ENCODE measurements at places on chromosomes 4 and X. TPM values are rescaled to one million over a fixed set of nuclear protein-coding genes. Genes with fewer than 3 reads are reported as not detected.

GRCh38 chrX:115423086-115423485, 133.6 kb downstream of the LUZP4 start:
- H3K4me3 ChIP-seq, result no peak overlapping the region
- DNase-seq, result no peak
- no peak overlapping the region for H3K27ac ChIP-seq
- no peaks in the 10 kb centered on the region for H3K27me3 ChIP-seq

TENM3 gene
- 42.7 TPM for total RNA-seq

DNA sequence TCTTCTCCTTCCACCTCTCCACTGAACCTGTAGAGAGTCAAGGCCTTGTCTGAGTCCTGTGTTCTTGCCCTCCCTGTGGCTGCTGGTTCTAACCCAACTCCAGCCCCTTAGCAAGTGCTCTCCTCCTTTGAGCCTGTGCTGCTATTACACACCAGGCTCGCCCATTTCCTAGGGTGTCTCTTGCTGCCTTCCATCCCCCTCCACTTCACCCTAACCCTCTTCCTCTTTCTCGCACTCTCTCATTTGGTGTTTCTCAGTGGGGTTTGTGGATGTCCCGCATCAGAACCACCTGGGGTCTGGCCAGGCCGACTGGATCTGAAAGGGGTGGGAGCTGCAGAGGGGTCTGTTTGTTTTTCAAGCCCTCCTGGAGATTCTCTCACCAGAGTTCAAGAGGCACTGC, 156.7 kb downstream of the SPRY1 start:
- DNase-seq, result no peak
- no peaks in the 10 kb centered on the region for H3K36me3 ChIP-seq
- H3K27me3 ChIP-seq, result no peaks in the 10 kb centered on the region

DNA sequence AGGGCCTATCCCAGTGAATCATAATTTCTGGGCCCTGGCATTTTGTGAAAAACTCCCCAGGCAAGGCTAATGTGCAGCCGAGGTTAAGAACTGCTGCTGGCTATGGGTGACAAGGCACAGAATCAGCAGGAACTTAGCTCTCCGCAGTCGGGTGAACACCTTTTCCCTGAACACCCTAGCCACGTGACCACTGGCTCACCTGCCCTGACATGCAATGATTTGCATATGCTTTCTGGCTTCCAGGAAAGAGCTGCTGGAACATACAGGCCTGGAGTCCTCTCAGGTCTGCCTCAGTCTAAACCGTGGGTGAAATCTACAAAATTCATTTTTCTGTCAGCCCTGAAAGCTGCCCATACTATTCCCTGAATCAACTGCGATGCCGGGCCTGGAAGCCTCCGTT, 56.6 kb downstream of the ZNF827 start:
- no peak for DNase-seq
- H3K4me1 ChIP-seq, result no peaks in the 10 kb centered on the region
- no peaks in the 10 kb centered on the region for H3K36me3 ChIP-seq
- H3K27ac ChIP-seq, result no peak overlapping the region
- H3K4me3 ChIP-seq, result no peak overlapping the region

RENBP gene
- 2.8 TPM for total RNA-seq

DNA sequence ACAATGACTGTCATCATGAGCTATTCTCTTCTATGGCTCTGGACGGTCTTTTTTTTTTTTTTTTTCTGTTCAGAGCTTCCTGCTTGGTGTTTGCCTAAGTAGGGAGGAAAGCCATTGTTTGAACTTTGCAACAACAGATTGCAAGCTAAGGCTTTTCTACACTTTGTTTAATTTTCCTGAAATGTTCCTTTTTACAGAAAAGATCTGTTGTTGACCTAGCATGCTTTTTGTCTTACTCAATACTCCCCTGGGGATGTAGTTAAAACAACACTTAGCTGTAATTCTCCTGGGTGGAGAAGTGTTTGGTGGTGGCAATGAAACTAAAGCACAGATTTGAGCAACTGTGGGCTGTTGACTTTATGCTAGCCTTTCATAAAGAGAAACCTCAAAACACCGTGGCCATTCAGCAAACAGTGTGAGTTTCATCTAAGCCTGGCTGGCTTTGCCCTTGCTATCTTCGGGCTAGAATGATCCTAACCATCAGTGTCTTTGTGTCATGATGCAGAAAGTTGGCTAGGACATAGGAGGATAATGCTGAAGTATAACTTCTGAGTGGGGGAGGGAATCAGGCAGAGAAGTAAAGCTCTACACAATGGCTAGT, 110.5 kb downstream of the ANXA3 start:
- H3K4me1 ChIP-seq, result no peaks in the 10 kb centered on the region
- no peaks in the 10 kb centered on the region for H3K36me3 ChIP-seq
- H3K4me3 ChIP-seq, result no peak overlapping the region
- no peak for DNase-seq
- H3K27ac ChIP-seq, result no peak overlapping the region
- H3K27me3 ChIP-seq, result no peaks in the 10 kb centered on the region

- no peak overlapping the region for H3K27ac ChIP-seq
- no peak for DNase-seq
- H3K27me3 ChIP-seq, result no peaks in the 10 kb centered on the region
- H3K36me3 ChIP-seq, result no peaks in the 10 kb centered on the region
- H3K4me3 ChIP-seq, result no peak overlapping the region
Measured at GRCh38 chr4:175789647-175790046, 22.4 kb downstream of the GPM6A start.

DNA sequence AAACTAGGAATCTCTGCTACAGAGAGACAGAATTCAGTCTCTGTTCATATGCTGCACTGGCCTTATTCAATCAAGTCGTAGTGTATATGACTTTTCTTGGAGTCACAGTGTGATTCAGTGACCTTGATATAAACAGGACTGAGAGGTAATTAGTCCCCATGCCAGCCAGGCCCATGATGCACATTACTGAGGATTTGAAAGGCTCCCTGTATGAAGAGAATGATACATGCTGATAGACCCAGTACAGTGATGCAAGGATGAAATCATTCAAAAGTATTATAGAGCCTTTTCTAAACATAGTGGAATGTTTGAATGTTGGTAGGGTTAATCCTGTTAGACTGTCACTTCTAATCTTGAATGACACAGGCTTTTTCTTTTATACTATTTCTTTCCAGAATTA, 34.1 kb downstream of the ANXA3 start:
- no peaks in the 10 kb centered on the region for H3K36me3 ChIP-seq
- no peak for DNase-seq
- no peak overlapping the region for H3K4me3 ChIP-seq
- no peaks in the 10 kb centered on the region for H3K27me3 ChIP-seq
- H3K27ac ChIP-seq, result no peak overlapping the region

DNA sequence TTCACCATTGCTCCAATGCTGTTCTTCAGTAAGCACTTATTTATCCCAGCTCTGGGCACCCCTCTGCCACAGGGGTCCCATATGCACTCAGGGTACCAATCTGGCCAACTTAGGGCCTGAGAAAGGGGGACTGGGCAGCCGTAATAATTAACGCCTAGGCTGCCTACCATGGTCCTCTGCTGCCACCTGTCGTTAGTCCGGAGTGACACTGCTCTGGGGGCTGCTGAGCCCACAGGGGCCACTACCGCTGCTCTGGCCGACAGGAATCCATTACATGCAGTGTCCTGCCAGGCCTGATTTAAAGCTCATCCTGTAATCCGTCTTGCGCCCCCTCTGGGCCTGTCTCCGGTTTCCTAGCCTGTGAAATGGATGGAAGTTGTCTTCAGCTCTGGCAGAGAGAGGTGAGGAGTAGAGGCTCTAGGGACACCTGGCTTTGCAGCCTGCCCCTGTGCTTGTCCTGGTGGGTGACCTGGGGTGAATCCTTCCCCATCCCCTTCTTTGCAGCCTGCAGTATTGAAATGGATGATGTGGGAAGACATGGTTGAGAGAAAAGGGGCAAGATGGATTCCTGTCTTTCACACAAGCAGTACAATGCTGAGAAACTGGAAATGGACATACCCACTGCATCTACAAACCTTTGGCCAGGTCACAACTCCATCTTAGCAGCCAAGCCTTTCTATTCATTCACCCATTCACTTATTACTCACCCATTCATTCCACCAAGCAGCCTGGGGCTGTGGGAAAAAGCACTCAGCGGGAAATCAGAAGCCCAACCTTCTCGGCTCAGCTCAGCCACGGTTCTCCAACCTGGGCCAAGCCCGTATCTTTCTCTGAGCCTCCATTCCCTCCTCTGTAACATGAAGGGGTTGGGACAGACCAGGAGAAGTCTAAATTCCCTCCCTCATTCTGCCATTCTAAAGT, 116.3 kb upstream of the NALF2 start:
- no peak overlapping the region for H3K4me3 ChIP-seq
- H3K27ac ChIP-seq, result no peak overlapping the region
- no peaks in the 10 kb centered on the region for H3K27me3 ChIP-seq
- H3K4me1 ChIP-seq, result no peaks in the 10 kb centered on the region

FRMPD4 gene
- total RNA-seq, result 1.3 TPM

NLRP2B gene
- not detected for total RNA-seq

- no peak overlapping the region for H3K4me3 ChIP-seq
- H3K27ac ChIP-seq, result no peak overlapping the region
- H3K27me3 ChIP-seq, result no peaks in the 10 kb centered on the region
- H3K36me3 ChIP-seq, result no peaks in the 10 kb centered on the region
- H3K4me1 ChIP-seq, result no peaks in the 10 kb centered on the region
Measured at GRCh38 chrX:71450433-71451106, 82.3 kb upstream of the OGT start.

- H3K4me3 ChIP-seq, result no peak overlapping the region
- no peaks in the 10 kb centered on the region for H3K36me3 ChIP-seq
- no peak for DNase-seq
- H3K27me3 ChIP-seq, result no peaks in the 10 kb centered on the region
- no peaks in the 10 kb centered on the region for H3K4me1 ChIP-seq
Measured at GRCh38 chr4:165662341-165662740, 210.7 kb upstream of the TLL1 start.

DNA sequence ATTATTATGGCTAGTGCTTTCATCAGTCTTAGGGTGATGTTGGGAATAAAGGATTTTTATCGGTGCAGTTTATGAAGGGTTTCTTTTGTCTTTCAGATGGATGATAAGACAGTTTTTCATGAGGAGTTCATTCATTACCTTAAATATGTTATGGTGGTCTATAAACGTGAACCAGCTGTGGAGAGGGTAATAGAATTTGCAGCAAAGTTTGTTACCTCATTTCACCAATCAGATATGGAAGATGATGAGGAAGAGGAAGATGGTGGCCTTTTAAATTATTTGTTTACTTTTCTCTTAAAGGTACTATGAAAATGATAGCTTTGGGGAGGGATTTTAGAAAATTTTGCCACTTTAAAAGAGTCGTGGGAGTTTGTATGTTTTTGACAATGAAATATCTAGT, 1.3 kb downstream of the NCAPG start:
- no peak for DNase-seq
- no peak overlapping the region for H3K27ac ChIP-seq
- H3K36me3 ChIP-seq, result no peaks in the 10 kb centered on the region
- no peak overlapping the region for H3K4me3 ChIP-seq

DNA sequence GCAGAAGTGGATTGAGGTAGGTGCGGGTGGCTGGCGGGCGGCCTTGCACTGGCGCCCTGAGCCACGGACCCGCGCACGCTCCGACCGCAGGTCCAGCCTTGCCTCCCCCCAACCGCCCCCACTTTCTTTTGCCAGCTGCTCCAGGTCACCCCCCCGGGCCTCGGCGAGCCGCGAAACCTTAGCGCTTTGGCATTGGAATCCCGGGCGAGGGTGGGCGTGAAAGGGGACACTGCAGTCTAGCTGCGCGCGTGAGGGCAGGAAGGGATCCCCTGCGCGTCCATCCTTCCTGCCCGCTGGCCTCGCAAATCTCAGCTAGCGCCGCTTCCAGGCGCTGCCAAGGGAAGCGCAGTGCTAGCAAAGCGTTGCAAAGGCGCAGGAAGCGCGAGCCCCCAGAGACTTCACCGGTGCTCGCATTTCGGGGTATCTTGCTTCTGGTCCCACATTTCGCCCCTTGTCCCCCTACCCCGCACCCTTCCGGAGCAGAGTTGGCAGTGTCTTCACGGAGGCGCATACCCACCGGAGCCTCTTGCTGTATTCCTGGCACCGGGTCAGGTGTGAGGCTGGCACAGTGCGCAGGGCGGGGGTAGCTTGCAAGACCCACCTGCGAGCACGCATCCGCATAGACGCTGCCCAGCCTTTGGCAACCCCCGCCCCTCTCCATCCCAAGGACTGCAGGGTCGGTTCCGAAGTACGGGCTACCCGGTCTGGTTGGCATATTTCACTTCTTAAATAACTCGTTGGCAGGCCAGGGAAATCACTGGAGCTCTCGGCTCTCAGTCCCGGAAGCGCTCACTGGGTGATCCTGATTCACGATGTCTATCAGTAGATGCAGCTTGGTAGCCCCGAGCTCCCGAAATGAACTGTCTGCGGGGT, 104.4 kb downstream of the UCHL1 start:
- peaks cover 4% of the 10 kb centered on the region for H3K4me1 ChIP-seq
- peak; percentile 32 for DNase-seq
- H3K4me3 ChIP-seq, result peak overlapping the region; percentile 62
- H3K27ac ChIP-seq, result peak overlapping the region; percentile 30
- no peaks in the 10 kb centered on the region for H3K36me3 ChIP-seq
- H3K27me3 ChIP-seq, result no peaks in the 10 kb centered on the region

FMR1NB gene
- total RNA-seq, result 70.7 TPM

DNA sequence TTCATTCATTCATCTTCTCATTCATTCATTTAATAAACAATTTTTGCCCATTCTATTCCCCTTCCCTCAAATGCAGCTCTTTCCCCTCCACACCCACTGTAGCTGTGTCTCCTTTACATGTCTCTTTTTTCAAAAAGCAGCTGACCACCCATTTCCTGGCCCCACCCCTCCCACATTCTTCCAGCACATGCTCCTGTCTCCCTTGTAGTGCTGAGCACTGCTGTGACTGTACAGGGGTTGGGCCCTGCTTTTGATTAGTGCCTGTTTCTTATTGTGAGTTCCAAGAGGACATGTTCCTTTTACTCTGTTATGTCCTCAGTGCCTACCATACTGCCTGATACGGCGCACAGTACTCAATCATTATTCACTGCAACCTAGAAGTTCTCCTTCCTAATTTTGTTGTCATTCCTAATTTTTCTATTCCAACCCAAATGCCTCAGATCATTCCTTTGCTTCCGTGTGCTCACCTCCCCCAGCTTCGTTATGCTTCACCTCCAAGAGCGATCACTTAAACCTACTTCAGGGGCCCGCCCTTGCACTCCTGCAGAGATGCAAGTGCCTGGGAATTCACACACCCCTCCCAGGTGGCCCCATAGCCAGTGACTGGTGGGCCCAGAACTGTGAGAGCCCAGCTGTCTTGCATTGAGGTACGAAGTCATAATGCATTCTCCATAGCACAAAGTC, 152.2 kb downstream of the STK32B start:
- no peak overlapping the region for H3K27ac ChIP-seq
- H3K36me3 ChIP-seq, result no peaks in the 10 kb centered on the region
- DNase-seq, result no peak
- no peaks in the 10 kb centered on the region for H3K4me1 ChIP-seq
- no peaks in the 10 kb centered on the region for H3K27me3 ChIP-seq
- no peak overlapping the region for H3K4me3 ChIP-seq

All from testis (tissue), 5 donors.